ENCODE measurements at places on chromosomes 2 and 18.

- DNase-seq: no peak
Observed at GRCh38 chr2:20620271-20620681, 30.6 kb downstream of the HS1BP3 start.

- no peak for DNase-seq
Observed at GRCh38 chr2:67581751-67582150, 184.6 kb downstream of the ETAA1 start.

DNA sequence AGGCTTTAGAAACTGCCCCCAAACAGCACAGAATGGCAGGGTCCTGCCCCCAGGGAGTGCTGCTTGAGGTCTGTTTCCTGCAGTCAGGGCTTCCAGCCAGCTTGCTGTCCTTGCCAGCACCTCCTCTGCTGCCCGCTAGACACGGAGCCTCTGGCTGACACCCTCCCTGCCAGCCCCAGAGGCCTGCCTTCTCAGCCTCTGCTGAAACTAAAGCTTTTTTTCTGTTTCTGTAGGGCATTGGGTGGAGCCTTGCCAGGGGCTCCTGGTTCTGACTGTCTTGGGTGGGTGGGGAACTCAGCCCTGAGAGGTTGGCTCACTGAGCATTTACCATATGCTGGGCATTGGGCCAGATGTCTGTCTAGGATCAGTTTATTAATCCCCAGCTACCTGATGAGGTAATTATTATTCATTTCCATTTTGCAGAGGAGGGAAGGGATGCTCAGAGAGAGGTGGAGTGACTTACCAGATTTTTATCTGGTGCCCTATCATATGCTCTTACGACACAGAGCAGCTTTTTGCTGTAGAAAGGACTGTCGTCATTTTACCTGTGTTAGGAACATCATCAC, 35.4 kb downstream of the INPP4A start:
- no peak for DNase-seq

GRCh38 chr2:241724259-241724974, 10.0 kb upstream of the D2HGDH start:
- no peak for DNase-seq

- DNase-seq: no peak
Observed at GRCh38 chr2:10410001-10410822, 37.9 kb downstream of the ODC1 start.

- no peak for DNase-seq
Observed at GRCh38 chr2:240512666-240513535, 44.9 kb downstream of the ANKMY1 start.

- DNase-seq: no peak
Observed at GRCh38 chr2:169001116-169001815, 29.9 kb downstream of the ABCB11 start.

DNA sequence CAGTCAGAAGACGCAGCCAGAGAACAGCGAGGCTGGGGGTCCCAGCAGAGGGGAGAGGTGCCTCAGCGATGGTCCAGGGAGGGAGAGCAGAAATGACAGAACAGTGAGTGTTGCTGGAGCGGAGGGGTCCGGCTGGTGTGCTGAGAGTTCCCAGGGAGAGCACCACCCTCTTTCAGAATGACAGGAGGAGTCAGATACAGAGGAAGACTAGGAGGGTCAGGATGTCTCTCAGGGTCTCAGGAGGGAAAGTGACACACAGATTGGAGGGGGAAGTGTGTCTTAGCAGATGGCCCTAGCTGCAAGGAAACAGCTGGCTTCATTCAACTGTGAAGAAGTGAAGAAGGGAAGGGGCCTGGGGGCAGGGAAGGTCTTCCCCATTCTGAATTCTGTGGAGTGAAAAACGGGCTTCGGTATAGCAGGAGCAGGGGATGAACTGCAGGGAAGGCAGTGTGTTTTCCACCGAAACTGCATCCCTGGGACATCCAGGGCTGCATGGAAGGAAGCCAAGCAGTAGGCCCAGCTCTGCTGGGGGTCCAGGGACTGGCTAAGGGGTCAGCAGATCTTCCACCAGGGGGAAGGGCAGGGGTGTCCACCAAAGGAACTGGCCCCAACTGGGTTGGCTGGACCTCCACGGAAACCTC, 90.0 kb upstream of the OTOS start:
- no peak for DNase-seq

Data from NCI-H510A treated with DMSO at 0.1 percent for 48 hours (cell line).